ENCODE measurements at places on chromosomes 5 and 9.

DNA sequence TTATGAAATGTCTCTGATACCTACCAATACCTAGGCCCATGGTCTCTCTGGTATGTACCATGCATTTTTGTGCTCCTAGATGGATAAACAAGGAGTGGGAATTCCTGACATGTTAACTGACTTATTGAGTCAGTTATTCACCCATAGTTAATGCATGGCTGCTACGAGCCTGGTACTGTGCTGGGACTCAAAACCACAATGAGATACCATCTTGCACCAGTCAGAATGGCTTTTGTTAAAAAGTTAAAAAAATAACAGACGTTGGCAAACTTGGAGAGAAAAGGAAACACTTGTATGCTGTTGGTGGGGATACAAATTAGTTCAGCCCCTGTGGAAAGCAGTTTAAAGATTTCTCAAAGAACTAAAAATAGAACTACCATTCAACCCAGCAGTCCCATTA lies 293.8 kb downstream of the OSTF1 start:
- no peak for DNase-seq

DNA sequence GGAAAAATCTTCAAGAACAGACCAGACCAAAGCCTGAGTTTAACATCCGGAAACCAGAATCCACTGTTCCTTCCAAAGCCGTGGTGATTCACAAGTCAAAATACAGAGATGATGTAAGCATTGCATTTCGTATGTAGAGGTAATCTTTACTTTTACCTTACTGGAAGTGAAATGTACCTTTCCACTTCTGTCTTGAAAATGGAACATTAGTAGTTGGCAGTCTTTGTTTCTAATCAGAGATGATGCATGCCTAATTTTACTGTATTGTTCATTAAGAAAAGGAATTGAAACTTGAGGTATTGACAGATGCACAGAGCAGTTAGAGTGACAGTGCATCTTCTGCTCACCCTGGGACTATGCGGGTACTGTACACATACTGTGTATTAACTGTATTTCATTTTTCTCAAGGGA lies 34.6 kb downstream of the HABP4 start:
- no peak for DNase-seq

- DNase-seq, result no peak
Observed at GRCh38 chr9:18890372-18890771, 142.6 kb downstream of the SAXO1 start.

DNA sequence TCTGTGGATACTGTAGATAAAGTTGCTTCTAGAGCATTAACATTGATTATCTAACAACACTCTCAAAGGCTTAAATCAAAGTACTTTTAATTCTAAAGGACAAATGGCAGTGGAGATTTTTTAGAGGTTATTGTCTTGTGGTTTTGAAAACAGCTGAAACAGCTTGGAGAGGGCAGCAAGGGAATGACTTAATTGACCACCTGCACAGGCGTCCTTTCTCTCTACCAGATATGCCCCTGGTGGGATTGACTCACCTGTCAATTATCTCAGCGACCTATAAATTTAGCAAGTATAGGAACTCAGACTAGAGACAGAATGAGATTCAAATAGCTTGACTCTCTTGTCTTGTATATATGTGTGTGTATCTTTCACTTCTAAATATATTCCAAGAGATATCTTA lies 13.5 kb downstream of the ARL14EPL start:
- no peak for DNase-seq

DNA sequence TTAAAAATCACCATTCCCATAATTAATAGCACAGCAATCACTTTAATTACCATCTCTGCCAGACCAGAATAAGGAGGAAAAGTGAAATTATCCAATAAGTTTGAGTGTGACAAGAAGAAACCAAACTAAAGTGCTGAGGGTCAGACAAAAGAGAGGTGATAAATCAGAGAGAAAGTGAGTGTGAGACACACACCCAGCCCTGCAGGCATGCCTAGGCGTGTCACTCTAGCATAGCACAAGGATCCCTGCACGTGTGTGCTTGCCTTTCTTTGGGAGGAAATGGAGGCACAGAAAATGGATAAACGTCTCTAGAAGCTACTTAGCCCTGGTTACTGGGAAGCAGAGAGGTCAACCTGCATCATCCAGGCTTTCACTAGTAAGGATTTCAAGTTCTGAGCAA lies 56.2 kb downstream of the SEMA6A start:
- no peak for DNase-seq

DNA sequence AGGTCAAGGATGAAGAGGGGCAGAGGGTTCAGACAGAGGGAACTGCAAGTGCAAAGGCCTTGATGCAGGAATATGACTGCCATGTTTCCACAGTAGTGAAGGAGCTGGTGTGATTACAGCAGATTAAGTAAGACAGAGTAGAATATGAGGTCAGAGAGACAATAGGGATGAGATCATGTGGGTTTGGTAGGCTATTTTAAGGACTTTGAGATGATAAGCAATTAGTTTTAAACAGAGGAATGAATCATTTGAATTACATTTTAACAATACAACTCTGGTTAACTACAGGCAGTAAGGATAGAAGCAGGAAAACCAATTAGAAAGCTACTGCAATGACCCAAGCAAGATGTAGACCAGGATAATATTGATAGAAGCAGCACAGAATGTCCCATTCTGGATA lies 7.7 kb downstream of the CENPK start:
- no peak for DNase-seq

- DNase-seq, result no peak
Observed at GRCh38 chr5:73693573-73694061, 67.6 kb downstream of the ARHGEF28 start.

- no peak for DNase-seq
Observed at GRCh38 chr9:128818839-128819715, 777 bp downstream of the ENDOG start.

DNA sequence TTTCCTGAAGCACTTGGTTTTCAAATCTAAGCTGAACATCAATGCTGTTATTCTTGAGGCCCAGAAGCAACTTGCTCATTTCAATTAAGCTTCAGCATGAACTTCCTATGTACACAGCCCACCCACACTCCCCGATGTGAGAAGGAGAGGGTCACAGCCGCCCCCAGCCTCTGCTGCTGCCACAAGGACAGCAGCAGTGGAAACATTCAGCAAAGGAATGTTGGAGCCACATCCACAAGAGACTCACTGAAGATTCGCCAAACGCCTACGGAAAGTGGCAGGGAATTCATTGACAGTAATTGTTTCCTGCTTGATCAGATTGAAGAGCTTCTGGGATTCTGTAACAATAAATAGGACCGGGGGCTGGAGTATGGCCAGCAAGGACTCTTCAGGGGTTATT lies 2.9 kb downstream of the TGFBI start:
- DNase-seq, result no peak

- no peak for DNase-seq
Observed at GRCh38 chr5:111603446-111603827, 91.1 kb upstream of the STARD4 start.

DNA sequence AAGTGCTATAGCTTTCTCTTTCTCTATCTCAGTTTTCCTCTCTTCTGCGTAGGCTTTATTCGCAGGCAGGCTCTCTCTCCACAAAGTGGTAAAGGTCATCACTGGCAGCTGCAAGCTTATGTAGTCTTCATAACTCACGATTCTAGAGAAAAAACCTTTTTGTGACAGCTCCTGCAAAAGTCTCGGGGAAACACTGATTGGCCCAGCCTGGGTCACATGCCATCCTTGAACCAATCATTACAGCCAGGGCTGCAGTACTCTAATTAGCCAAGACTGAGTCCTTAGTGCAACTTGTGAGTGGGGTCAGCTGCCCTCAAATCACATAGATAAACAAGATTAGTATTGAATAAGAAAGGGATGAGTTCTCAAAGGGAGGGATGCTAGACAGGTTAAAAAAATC lies 18.3 kb upstream of the FRMPD1 start:
- DNase-seq, result no peak

- DNase-seq, result no peak
Observed at GRCh38 chr9:26326563-26326962, 566.0 kb downstream of the CAAP1 start.

DNA sequence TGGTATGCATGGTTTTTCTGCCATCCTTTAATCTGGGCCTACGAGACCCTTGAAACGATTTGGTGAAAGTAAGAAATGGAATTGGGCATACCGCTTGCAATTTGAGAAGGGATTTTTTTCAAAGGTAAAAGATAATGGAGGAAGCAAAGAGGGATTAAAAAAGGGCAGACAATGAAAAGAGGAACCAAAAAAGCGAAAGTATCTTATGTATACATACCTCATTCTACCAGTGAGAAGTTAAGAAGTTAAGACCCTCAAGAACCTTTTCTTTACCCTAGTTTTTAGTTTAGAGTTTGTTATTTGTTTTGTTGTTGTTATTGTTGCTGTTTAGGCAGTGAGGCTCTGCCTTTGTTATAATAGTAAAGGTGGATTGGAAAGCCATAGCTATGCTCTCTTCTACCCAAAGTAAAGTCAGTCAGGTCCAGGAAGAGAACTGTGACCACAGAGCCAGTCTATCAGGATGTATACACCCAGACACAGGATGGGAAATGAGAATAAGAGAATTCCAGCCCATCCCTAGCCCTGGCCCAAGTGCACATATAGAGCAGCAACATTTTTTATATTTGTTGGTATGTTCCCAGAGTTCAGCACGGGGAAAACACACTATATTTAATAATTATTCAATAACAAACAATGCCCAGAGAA lies 166.6 kb downstream of the RFX3 start:
- no peak for DNase-seq

GRCh38 chr5:2486373-2486772 lies 265.1 kb downstream of the IRX2 start:
- DNase-seq, result no peak

GRCh38 chr5:79021753-79022152 lies 36.6 kb upstream of the ARSB start:
- no peak for DNase-seq

DNA sequence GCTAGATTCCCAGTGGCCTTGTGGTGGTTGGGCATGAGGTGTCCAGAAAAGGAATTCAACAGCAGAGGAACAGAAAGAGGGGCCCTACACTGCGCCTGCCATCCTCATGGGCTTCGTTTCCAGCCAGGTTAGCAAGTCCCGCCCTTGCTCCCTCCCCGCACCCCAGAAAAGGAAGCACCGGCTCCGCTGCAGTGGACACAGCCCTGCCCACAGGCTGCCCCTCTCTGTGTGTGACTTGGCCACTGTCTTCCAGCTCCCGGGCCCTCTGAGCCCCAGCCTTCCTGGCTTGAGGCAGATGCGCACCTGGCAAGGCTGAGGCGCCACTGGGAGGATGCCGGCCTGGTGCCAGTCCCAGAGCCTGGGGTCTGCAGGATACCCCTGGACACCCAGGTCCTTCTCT lies 305.0 kb upstream of the IRX4 start:
- DNase-seq, result no peak

DNA sequence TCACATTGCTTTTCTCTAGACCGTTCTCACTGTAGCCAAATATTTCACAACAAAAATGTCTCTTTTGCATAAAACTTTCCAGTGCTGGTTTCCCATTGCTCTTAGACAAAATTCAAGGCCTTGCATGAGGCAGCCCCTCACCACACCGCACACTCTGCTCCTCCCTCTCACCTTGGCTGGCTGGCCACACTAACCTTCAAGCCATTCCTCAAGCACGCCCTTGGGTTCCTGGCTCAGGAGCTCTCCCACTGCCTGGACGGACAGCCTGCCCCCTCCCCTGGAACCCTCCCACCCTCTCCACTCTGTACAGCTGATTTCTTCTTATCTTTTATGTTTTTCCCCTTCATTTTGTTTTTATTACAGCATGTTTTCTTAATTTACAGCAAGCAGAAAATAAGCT lies 83.2 kb downstream of the PDZD2 start:
- DNase-seq, result no peak

GRCh38 chr5:29924107-29924506 lies 1269.4 kb upstream of the CDH6 start:
- DNase-seq, result no peak

All from stimulated activated CD8-positive, alpha-beta memory T cell treated with anti-CD3 and anti-CD28 coated beads, Interleukin-2, amount 100 ng/mL, for 48 hours (primary cell).